Large intestine (tissue), 12 donors: ENCODE measurements at places on chromosomes 5 and 9. TPM values are rescaled to one million over a fixed set of nuclear protein-coding genes. Genes with fewer than 3 reads are reported as not detected.

Gene DDX4
- 0.10 TPM for polyA plus RNA-seq

Gene DDX41
- polyA plus RNA-seq = 94.2 TPM

Gene CTXN3
- polyA plus RNA-seq = not detected

Gene ACOT12
- polyA plus RNA-seq = 0.72 TPM

Gene MOB3B
- polyA plus RNA-seq = 34.7 TPM

Gene SLC36A2
- polyA plus RNA-seq = not detected

- no peaks in the 10 kb centered on the region for H3K4me1 ChIP-seq
- H3K27me3 ChIP-seq = no peaks in the 10 kb centered on the region
- no peak for DNase-seq
- no peaks in the 10 kb centered on the region for H3K36me3 ChIP-seq
- H3K4me3 ChIP-seq = no peak overlapping the region
These were observed 205.4 kb upstream of the PCSK5 start for GRCh38 chr9:75685062-75685461.

- no peaks in the 10 kb centered on the region for H3K27me3 ChIP-seq
- DNase-seq = no peak
- H3K27ac ChIP-seq = no peak overlapping the region
- H3K4me1 ChIP-seq = no peaks in the 10 kb centered on the region
- H3K36me3 ChIP-seq = no peaks in the 10 kb centered on the region
- H3K4me3 ChIP-seq = no peak overlapping the region
These were observed 17.2 kb downstream of the FGF10 start for GRCh38 chr5:44372028-44372427.

DNA sequence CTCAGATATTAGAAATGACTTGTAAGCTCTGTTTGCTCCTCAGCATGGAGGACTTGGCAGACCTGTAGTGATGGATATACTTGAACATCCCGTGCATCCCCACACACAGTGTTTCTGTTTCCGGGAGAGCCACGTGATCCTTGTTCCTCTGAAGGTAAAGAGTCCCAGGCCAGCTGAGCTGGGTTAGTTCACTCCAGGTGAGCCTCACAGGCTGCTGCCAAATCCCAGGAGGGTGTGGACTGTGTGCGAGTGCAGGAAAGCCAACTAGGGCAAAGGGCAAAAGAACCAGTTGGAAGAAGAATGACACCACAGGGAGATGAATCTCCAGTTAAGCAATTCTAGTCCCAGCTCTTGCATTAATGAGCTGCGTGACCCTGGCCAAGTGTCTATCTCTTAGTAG is 10.4 kb upstream of the TOMM5 start:
- H3K4me1 ChIP-seq = no peaks in the 10 kb centered on the region
- DNase-seq = peak; percentile 89
- no peaks in the 10 kb centered on the region for H3K36me3 ChIP-seq
- H3K4me3 ChIP-seq = no peak overlapping the region
- peaks cover 3% of the 10 kb centered on the region for H3K27me3 ChIP-seq
- no peak overlapping the region for H3K27ac ChIP-seq

DNA sequence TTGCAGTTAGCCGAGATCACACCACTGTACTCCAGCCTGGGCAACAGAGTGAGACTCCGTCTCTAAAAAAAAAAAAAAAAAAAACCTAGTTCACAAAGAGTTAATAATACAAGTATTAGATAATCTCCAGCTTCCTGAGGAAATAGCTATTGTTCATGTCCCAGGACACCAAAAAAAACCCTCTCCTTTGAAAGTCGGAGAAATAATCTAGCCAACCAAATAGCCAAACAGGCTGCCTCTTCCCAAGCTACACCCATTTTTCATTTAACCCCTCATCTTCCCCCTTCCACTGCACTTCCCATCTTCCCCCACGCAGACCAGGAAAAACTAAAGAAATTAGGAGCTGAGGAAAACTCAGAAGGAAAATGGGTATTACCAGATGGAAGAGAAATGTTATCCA is 23.6 kb downstream of the CNOT8 start:
- no peak overlapping the region for H3K27ac ChIP-seq
- peaks cover 29% of the 10 kb centered on the region for H3K36me3 ChIP-seq
- no peaks in the 10 kb centered on the region for H3K4me1 ChIP-seq
- no peak for DNase-seq
- no peaks in the 10 kb centered on the region for H3K27me3 ChIP-seq
- H3K4me3 ChIP-seq = no peak overlapping the region

- H3K4me3 ChIP-seq = no peak overlapping the region
- peaks cover 4% of the 10 kb centered on the region for H3K4me1 ChIP-seq
- H3K27ac ChIP-seq = no peak overlapping the region
These were observed 5.7 kb upstream of the MTAP start for GRCh38 chr9:21796768-21797167.

- H3K36me3 ChIP-seq = peaks cover 5% of the 10 kb centered on the region
- no peak overlapping the region for H3K27ac ChIP-seq
- H3K27me3 ChIP-seq = peaks cover 80% of the 10 kb centered on the region
These were observed 7.9 kb downstream of the MSX2 start for GRCh38 chr5:174732036-174733020.

DNA sequence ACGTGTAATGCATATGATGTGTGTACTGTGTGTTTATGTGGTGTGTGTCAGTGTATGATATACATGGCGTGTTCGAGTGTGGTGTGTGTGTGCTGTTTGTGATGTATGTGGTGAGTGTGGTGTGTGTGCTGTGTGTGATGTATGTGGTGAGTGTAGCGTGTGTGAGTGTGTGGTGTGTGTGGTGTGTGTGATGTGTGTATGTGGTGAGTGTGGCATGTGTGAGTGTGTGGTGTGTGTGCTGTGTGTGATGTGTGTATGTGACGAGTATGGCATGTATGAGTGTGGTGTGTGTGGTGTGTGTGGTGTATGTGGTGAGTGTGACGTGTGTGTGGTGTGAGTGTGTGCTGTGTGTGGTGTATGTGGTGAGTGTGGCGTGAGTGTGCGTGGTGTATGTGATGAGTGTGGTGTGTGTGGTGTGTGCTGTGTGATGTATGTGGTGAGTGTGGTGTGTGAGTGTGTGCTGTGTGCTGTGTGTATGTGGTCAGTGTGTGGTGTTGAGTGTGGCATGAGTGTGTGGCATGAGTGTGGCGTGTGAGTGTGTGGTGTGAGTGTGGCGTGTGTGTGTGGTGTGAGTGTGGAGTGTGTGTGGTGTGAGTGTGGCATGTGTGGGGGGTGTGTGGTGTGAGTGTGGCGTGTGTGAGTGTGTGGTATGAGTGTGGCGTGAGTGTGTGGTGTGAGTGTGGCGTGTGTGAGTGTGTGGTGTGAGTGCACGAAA is 56.8 kb upstream of the CKS2 start:
- no peaks in the 10 kb centered on the region for H3K36me3 ChIP-seq
- DNase-seq = no peak
- no peaks in the 10 kb centered on the region for H3K27me3 ChIP-seq

GRCh38 chr9:4497855-4498254 is 7.6 kb downstream of the SLC1A1 start:
- no peak overlapping the region for H3K4me3 ChIP-seq
- H3K27me3 ChIP-seq = no peaks in the 10 kb centered on the region
- peak overlapping the region; percentile 92 for H3K27ac ChIP-seq
- peak; percentile 83 for DNase-seq
- no peaks in the 10 kb centered on the region for H3K36me3 ChIP-seq

GRCh38 chr5:111517853-111518501 is 5.6 kb upstream of the STARD4 start:
- H3K4me1 ChIP-seq = peaks cover 2% of the 10 kb centered on the region
- no peak overlapping the region for H3K27ac ChIP-seq
- no peaks in the 10 kb centered on the region for H3K27me3 ChIP-seq
- DNase-seq = no peak

DNA sequence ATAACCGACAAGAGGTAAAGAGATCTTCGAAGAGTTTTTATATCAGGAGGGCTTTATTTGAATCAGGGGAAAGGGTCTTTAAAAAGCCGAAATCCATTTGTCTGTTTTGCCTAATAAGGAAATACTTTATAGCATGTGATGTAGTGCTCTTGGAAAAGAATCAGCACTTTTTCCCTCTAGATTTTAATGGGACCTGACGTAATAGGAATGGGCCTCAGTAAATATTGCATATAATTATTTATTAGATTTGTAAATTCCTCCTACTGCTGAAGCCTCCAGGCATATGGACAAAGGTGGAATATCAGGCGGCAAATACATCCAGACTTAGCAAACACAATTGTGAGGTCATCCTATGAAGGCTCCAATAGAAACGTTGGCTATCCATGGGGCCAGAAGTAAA is 50.9 kb downstream of the ACTBL2 start:
- no peaks in the 10 kb centered on the region for H3K36me3 ChIP-seq
- H3K27ac ChIP-seq = no peak overlapping the region
- DNase-seq = no peak
- H3K4me3 ChIP-seq = no peak overlapping the region
- no peaks in the 10 kb centered on the region for H3K4me1 ChIP-seq

- DNase-seq = no peak
- no peaks in the 10 kb centered on the region for H3K27me3 ChIP-seq
- no peak overlapping the region for H3K27ac ChIP-seq
- no peak overlapping the region for H3K4me3 ChIP-seq
These were observed 100.0 kb upstream of the CCDC152 start for GRCh38 chr5:42656651-42657015.

DNA sequence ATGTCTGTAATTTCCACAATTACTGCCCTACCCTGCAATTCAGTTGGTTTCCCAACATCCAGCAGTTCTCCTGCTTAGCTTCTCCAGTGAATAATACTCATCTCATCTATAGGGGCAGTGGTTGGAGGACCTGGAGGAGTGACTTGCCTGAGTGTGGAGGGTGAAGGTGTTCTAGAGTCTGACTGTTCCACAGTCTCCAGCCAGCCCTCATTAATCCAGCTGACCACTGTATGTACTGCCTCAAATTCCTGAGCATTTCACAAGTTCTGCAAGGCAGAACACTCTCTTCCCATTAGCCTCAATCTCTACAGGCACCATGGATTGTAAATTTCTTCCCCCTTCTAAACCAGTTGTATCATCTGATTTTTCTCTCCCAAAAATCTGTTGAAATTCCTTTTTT is 147.4 kb upstream of the NFIL3 start:
- H3K36me3 ChIP-seq = no peaks in the 10 kb centered on the region
- DNase-seq = no peak
- H3K27ac ChIP-seq = no peak overlapping the region

DNA sequence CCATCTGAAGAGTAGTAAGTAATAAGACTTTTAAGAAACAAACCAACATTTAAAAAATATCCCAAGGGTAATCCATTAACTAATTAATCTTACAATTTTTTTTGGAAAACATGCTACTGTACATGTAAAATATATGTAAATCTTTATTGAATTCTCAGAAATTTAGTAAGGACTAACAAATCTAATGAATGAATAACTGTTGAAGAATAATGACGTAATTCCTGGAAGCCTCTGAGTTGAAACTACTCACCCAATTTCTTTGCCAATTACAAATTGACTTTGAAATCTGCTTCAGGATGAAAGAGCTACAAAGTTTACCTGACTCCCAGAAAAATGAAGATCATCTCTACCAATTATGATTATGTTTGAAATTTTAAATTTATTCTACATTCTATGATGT is 21.1 kb downstream of the FBN2 start:
- no peak overlapping the region for H3K4me3 ChIP-seq
- peaks cover 6% of the 10 kb centered on the region for H3K36me3 ChIP-seq

- no peak for DNase-seq
These were observed 1157.9 kb downstream of the TAF11L14 start for GRCh38 chr5:18792145-18792544.

DNA sequence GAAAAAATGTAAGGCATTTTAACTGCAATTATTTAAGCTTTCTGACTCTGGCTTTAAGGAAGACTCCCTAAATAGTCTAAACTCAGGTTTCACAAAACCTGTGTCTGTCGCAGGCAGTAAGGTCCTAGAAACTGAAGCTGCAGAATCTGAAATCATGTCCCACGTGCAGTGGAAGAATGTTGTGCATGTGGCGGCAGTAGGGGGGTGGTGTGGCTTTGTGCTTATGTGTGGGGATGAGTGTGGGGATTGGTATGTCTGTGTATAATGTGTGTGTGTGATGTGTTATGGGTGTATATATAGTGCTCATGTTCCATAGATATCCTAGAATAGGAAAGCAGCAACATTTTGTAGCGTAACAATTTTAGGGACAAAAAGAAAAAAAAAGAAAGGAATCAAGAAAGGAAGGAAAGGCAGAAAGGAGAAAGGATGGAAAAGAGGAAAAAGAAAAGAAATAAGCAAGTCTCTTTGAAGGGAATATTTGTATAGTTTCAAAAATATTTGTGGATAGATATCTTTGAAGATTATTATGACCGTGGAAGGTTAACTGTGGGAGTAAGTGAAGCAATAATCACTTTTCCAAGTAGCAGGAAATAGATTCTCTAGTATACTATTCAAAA is 6.6 kb downstream of the ANKDD1B start:
- DNase-seq = no peak
- no peak overlapping the region for H3K27ac ChIP-seq
- H3K4me3 ChIP-seq = no peak overlapping the region
- H3K4me1 ChIP-seq = peaks cover 41% of the 10 kb centered on the region
- no peaks in the 10 kb centered on the region for H3K36me3 ChIP-seq
- no peaks in the 10 kb centered on the region for H3K27me3 ChIP-seq

GRCh38 chr9:4739587-4740387 is 1.2 kb downstream of the AK3 start:
- H3K4me3 ChIP-seq = peak overlapping the region; percentile 64
- H3K36me3 ChIP-seq = no peaks in the 10 kb centered on the region
- H3K4me1 ChIP-seq = peaks cover 3% of the 10 kb centered on the region
- DNase-seq = no peak
